ENCODE measurements at places on chromosomes 3 and 15. TPM values are rescaled to one million over a fixed set of nuclear protein-coding genes. Genes with fewer than 3 reads are reported as not detected.

DNA sequence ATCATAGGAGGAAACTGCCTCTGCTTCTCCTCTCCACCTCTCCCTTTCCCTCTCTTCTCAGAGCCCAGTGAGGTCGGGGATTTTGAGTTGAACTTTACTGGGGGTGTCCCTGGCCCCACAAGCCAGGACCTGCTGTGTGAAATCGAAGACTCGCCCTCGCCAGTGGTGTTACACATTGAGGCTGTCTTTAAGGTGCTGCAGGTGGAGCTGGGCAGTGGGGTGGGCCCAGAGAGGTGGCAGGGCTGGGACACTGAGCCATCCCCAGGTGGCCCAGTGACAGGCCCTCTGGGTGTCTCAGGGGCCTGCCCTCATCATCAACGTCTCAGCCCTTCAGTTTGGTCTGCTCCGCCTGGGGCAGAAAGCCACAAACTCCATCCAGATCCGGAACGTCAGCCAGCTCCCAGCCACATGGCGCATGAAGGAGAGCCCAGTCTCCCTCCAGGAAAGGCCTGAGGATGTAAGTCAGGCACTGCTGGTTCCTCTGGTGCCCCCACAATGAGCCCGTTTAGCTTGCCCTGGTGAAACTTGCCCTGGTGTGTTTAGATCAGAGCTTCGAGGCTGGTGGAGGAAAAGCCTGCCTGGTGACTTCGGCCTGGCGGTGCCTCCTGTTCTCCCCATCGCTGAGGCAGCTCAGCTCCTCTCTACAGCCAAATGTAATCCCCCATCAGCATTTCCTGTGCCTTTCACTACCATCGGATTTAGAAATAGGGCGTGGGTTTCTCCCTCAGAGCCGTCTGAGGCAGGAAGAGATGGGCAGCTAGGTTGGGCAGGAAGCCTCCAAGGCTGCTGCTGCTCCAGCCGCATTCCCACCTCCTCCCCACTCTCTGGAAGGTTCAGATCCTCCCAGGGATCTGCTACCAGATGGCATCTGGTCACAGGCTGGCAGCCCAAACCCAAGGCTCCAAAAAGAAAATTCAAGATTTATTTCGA, 39.2 kb downstream of the ACAA1 start:
- no peak for DNase-seq

The UROC1 gene
- 0.08 TPM for polyA plus RNA-seq

GRCh38 chr15:74333093-74333492, 34.4 kb downstream of the CYP11A1 start:
- DNase-seq = no peak

GRCh38 chr3:54772051-54772450, 155.8 kb downstream of the LRTM1 start:
- DNase-seq = no peak

DNA sequence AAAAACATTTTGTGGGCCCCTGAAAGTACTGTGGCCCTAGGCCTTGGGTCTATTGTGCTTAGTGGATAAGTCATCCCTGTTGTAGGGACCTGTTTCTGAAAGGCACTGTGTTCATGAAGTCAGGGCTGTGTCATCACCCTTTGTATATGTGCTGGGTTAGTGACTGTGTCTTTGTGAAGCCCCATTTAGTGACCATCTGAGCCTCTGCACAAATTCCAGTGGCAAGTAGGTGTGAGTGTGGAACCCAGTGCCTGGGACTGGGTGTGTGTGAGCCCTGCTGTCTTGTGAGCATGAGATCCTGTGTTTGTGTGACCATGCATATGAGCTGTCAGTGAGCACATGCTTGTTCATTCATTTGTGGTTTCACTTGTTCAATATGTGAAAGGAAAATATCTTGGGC, 1.2 kb upstream of the HYAL1 start:
- DNase-seq = no peak

The LRRK1 gene
- 2.9 TPM for polyA plus RNA-seq

The OR5H6 gene
- polyA plus RNA-seq = not detected

GRCh38 chr3:141255846-141256261, 24.2 kb downstream of the PXYLP1 start:
- DNase-seq = no peak

The MYO5C gene
- polyA plus RNA-seq = 21.2 TPM

The ZNF639 gene
- 68.3 TPM for polyA plus RNA-seq

GRCh38 chr3:103349760-103350159, 914.9 kb downstream of the ZPLD1 start:
- DNase-seq = no peak

GRCh38 chr3:172846103-172846561, 95.6 kb downstream of the ECT2 start:
- DNase-seq = no peak
